Fibroblast of skin of back (primary cell): ENCODE measurements at places on chromosomes 13 and 19.
A peak's percentile ranks its signal among the peaks of the same experiment; 100 is the strongest.

- peak; percentile 83 for DNase-seq
These were observed 786.2 kb downstream of the UQCRFS1 start for GRCh38 chr19:28426730-28427225.

- peak; percentile 94 for DNase-seq
These were observed 22.3 kb downstream of the IER2 start for GRCh38 chr19:13172346-13173138.

DNA sequence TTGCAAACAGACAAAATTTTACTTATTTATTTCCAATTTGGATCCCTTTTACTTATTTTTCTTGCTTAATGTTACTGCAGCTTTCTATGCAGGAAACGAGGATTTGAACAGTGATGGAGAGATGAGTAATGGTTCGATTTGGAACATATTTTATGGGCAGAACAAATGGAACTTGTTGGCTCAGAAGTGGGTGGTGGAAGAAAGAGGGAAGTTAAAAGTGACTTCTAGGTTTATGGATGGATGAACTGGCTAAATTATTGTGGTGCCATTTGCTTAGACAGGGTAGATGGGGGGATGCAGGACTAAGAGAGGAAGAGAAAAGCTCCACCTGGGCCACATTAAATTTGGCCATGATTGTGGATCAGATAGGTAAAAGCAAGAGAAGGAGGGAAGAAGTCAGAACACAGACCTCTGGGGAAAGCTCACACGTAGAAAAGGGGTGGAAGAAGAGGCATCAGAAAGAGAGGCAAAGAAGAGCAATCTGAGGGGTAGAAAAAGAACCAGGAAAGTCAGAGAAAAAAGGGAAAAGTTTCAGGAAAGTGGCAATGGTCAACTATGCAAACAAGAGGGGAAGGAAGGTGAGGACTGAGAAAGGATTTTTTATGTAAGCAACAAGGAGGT lies 768 bp upstream of the CYSLTR2 start:
- DNase-seq = no peak

GRCh38 chr13:97432232-97432916 lies 1.6 kb upstream of the RAP2A start:
- DNase-seq = no peak

GRCh38 chr19:1230783-1231489 lies 6.9 kb downstream of the CBARP start:
- DNase-seq = no peak

- peak; percentile 47 for DNase-seq
These were observed 523.7 kb upstream of the HTR2A start for GRCh38 chr13:47420568-47420967.

GRCh38 chr13:74173822-74174221 lies 39.6 kb upstream of the KLF12 start:
- no peak for DNase-seq

GRCh38 chr13:38002606-38003005 lies 133.0 kb upstream of the TRPC4 start:
- no peak for DNase-seq

- DNase-seq = no peak
These were observed 460.8 kb downstream of the KLF5 start for GRCh38 chr13:73519396-73520116.

DNA sequence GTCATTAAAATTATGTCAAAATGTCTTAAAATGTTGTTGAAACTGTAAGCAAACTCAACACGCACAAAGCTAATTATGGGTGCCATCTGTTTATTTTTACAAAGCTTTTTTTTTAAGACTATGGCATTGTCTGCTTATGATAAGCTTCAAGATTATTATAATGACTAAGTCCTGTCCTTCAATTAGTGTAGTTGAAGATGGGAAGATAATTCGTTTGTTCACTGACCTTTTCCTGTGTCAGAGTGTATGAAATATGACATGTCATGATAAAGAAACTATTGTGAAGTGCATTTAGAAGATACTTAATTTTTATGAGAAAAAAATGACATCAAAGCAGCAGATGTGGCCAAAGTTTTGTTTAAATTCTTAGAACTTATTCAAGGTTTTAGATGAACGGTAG lies 211.3 kb downstream of the PCCA start:
- DNase-seq = no peak

DNA sequence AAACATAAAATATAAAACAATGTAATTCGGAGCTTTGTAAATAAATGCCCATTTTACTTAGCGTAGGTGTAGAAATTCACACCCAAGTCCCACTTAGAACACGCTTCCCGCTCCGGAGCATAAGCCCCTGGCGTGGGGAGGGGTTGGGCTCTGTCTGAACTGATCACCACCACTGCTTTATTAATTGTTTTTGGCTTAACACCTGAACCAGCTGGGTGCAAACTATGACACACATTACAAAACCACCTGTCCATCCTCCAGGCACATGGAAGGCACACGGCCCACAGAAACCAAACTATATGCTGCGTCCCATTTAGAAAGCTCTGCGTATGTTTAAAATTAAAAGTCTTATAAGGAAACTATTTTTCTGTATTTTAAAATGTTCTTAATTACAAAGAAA lies 25.9 kb downstream of the RASA3 start:
- no peak for DNase-seq

DNA sequence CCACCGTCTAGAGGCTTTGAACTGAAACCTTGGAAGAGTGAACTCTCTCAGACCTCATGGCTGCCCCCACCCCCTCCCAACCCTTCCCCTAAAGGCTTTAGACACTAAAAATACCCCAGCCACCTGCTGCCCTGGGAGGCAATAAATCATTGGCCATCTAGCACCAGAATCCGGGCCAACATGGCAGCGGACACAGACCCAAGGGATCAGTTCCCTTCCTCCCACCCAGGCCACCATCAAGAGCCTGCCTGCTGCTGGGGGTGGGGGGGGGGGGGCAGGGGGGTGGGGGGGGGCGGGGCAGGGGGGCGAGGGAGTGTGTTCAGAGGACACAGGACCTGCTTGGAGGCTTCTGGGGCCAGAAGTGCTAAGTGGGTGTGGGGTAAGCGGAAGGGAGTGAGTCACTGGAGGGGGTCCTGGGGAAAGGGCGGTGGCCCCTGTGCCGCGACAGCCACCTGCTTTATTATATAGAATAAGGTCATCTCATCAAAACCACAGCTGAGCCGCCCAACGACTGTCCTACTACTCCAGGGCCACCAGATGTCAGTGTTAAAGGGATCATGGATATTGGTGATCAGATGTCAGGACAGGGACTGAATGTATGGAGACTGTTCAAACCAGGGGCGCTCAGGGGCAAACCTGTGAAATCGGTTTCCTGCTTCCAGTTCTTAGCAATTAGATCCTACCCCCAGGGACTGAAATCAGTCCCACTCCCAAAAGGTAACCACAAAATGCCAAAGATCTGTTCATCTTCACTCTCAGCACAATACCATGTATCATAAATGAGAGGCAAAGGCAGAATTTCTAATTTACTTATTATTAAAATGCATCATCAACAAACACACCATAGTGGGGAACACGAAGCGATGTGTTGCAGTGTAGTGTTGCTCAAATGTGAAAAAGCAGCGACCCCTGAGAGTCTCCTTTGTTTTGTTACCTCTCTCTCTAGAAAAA lies 24.3 kb downstream of the ARL11 start:
- DNase-seq = peak; percentile 54

DNA sequence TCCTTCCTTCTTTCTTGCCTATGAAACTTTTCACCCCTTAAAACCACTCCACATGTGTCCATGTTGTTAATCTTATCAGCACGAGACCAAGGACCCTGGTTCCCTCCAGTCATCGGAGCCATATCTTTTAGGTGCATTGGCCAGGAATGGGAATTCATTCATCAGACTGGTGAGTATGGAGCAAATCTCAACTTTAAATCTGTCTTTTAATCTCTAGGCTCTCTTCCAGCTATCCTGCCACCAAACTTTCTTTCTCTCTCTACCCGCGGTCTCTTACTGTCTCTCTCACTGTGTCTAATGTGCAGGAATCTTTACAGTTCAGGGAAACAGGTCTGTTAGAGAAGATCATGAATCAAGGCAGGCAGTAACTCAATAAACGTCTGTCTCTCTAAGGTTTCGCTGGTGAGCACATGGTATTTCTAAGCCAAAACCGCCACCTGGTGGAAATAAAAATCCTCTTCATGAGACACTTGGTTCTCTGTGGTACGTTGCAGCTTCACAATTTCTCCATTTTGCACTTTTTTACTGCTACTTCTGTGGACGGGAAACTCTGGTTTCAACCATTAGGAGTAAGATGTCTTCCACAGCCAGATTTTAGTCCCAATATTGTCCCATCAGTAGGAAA lies 16.1 kb downstream of the LGALS16 start:
- peak; percentile 37 for DNase-seq

DNA sequence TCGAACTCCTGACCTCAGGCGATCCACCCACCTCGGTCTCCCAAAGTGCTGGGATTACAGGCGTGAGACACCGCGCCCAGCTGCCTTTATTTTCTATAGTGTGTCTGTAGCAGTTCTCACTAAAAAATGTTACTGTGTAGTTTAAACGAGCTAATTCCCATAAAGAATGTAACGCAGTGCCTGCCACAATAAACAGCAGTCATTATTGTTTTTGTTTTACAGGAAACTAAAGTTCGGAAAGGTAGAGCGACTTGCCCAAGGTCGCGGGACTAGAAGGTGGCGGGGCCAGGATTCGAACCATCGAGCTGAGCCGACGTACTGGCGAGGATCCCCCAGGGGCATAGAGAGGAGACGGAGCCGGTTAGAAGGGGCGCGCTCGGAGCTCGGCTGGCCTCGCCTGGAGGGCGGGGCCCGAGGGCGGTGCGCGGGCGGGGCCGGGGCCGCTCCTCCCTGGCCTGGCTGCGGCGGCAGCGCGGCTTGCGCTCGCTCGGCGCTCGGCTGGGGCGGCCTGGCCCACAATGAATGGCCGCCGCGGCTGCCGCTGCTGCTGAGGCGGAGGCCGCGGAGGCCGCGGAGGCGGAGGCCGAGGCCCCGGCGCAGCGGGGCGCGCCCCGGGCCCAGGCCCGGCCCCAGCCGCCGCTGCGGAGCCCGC lies at the start of gene NACC1:
Gene NACC1 (plus strand): TSS at position 493 of the 652 bp plus-strand sequence. CDS start 16,944 bp downstream, outside the sequence.
- peak; percentile 91 for DNase-seq

- no peak for DNase-seq
These were observed 17.2 kb downstream of the TDRD3 start for GRCh38 chr13:60414177-60414576.

DNA sequence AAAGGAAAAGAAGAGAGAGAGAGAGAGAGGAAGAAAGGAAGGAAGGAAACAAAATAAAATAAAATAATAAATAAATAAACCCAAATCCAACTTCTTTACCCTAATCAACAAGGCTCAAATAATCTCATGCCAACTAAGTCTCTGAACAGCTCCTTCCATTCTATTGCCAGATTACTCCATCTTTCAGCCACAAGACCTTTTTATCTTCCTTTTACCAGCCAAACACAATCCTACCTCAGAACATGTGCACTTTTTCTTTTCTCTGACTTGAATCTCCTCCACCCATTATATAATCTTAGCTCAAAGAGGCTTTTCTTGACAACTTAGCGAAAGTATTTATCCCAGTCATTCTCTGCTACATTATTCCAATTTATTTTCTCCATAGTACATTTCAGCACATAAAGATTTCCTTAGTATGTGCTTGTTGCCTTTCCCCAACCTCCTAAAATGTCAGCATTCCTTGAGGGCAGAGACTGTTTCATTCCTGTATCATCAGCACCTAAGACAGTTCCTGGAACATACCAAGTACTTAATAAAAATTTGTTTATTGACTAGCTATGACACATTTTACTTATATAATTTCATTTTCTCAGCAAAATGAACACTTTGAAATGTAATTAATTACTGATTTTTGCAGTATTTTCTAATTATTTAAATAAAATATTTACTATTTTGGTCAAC lies 33.5 kb upstream of the USPL1 start:
- DNase-seq = no peak

- peak; percentile 33 for DNase-seq
These were observed 13.4 kb downstream of the TM6SF2 start for GRCh38 chr19:19259741-19260140.

DNA sequence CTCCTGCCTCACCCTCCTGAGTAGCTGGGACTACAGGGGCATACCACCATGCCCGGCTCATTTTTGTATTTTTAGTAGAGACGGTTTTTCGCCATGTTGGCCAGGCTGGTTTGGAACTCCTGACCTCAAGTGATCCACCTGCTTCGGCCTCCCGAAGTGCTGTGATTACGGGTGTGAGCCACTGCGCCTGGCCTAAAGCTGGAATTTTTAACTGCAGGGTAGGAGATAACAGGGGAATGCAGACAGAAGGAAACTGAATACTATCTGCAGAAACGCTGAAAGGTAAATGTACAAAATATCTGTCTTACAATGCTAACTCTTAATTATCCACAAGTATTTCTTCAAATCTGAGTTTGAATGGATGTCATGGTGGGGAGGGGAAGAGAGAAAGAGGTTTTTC lies 13.8 kb downstream of the TMTC4 start:
- DNase-seq = no peak

DNA sequence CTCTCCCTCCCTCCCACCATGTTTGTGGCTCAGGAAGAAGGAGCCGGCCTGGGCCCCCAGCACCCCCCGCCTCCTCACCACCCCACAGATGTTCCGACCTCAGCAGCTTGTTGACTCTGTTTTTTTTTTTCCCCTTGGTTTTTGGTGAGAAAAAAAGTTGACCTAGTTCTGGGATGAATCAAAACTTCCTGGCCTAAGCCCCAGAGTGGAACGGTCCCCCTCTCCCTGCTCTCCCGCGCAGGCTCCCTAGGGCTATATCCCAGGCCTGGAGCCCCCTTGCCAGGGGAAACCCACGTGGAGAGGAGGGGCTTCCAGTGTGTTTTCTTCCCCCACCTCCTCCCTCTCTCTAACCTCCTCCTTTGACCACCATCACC lies 4.0 kb downstream of the COL5A3 start:
- peak; percentile 85 for DNase-seq

DNA sequence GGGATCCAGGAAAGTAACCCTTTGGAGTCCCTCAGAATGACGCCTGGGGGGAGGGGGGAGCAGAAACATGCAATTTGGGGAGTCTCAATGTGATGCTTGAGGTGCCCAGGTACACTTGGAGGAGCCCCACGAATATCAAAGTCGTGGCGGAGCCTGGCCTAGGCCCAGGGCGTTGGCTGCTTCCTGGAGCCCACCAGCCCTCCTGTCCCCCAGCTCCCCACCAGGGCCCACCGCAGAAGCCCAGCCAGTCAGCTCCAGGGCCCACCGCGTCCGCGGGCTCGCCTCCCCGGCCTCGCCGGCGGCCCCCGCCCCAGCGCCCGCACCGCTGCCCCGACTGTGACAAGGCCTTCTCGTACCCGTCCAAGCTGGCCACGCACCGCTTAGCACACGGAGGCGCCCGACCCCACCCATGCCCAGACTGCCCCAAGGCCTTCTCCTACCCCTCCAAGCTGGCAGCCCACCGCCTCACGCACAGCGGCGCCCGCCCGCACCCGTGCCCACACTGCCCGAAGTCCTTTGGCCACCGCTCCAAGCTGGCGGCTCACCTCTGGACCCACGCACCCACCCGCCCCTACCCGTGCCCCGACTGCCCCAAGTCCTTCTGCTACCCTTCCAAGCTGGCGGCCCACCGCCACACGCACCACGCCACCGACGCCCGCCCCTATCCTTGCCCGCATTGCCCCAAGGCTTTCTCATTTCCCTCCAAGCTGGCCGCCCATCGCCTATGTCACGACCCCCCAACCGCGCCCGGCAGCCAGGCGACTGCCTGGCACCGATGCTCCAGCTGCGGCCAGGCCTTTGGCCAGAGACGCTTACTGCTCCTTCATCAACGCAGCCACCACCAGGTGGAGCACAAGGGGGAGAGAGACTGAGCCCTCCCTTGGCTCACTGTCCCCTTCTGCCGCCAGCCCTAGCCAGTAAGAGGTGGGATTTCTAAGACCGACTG lies 2.1 kb downstream of the ZNF575 start:
- DNase-seq = peak; percentile 53
